Activated T-cell treated with anti-CD3 and anti-CD28 coated beads, Interleukin-2, amount 50 U/mL, for 72 hours (primary cell): ENCODE measurements at places on chromosomes 3 and 15. TPM values are rescaled to one million over a fixed set of nuclear protein-coding genes. Genes with fewer than 3 reads are reported as not detected.

The TAGLN3 gene
- 0.31 TPM for total RNA-seq

The CP gene
- not detected for total RNA-seq

The SERPINI2 gene
- total RNA-seq = not detected

The GABRB3 gene
- total RNA-seq = not detected

The CYFIP1 gene
- 13.5 TPM for total RNA-seq

The SLC9C1 gene
- not detected for total RNA-seq

The CHSY1 gene
- 26.4 TPM for total RNA-seq

The VWA5B2 gene
- total RNA-seq = 0.07 TPM

The EFCC1 gene
- 0.42 TPM for total RNA-seq

The GOLIM4 gene
- total RNA-seq = 5.8 TPM

DNA sequence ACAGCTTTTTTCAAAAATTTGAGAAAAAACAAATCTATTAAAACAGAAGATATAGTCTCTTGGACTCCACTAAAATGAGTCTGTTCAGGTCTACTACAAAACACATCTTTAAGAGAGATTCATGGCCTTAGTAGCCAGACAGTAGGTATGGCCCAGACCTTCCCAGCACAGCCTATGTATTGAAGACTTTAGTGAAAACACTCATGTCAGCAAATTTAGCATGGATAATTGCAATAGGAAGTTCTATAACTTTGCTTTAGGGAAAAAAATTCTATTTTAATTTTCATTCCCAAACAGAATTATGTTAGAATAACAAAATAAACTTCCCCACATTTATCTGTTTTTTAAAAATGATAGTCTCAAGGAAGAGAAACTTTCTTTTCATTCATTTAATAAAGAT, 976.6 kb downstream of the FHIT start:
- no peak overlapping the region for H3K4me3 ChIP-seq
- DNase-seq = no peak
- H3K36me3 ChIP-seq = no peaks in the 10 kb centered on the region
- no peak overlapping the region for H3K27ac ChIP-seq
- no peaks in the 10 kb centered on the region for H3K4me1 ChIP-seq

DNA sequence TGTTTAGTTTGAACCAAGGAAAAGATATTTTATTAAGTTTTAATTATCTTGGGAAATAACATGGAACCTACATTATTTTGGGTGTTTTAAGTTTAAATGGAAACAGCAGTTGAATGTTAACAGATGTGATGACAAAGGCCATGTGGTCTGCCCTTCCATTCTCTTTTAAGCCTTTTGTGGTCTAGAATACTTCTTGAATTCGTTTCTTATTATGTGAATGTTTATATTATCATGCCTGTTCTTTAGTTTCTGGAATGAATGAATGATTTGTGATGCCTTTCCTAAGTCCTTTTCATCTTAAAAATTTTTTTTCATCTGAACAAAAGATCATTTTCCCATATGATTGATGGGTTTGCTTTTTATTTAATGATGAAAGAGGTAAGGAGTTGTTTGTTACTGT, 44.6 kb downstream of the SNRK start:
- H3K36me3 ChIP-seq = peaks cover 13% of the 10 kb centered on the region
- no peak for DNase-seq
- H3K4me1 ChIP-seq = peaks cover 40% of the 10 kb centered on the region
- H3K27me3 ChIP-seq = no peaks in the 10 kb centered on the region

- H3K27ac ChIP-seq = no peak overlapping the region
- no peaks in the 10 kb centered on the region for H3K36me3 ChIP-seq
- DNase-seq = no peak
- no peaks in the 10 kb centered on the region for H3K27me3 ChIP-seq
- no peak overlapping the region for H3K4me3 ChIP-seq
Observed at GRCh38 chr3:42421818-42422796, 11.7 kb upstream of the LYZL4 start.

- no peak for DNase-seq
- peaks cover 17% of the 10 kb centered on the region for H3K4me1 ChIP-seq
- H3K4me3 ChIP-seq = peak overlapping the region; percentile 89
- peaks cover 6% of the 10 kb centered on the region for H3K27me3 ChIP-seq
- no peaks in the 10 kb centered on the region for H3K36me3 ChIP-seq
- H3K27ac ChIP-seq = no peak overlapping the region
Observed at GRCh38 chr3:51968170-51968775, 1.0 kb upstream of the PCBP4 start.

DNA sequence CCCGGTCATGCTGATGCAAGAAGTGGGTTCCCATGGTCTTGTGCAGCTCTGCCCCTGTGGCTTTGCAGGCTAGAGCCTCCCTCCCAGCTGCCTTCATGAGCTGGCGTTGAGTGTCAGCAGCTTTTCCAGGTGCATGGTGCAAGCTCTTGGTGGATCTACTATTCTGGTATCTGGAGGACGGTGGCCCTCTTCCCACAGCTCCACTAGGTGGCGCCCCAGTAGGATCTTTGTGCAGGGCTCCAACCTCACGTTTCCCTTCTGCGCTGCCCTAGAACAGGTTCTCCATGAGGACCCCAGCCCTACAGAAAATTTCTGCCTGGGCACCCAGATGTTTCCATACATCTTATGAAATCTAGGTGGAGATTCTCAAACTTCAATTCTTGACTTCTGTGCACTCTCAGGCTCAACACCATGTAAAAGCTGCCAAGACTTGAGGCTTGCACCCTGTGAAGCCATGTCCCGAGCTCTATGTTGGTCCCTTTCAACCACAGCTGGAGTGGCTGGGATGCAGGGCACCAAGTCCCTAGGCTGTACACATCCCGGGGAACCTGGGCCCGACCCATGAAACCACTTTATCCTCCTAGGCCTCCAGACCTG, 238.4 kb upstream of the MDFIC2 start:
- no peaks in the 10 kb centered on the region for H3K27me3 ChIP-seq
- peak; percentile 76 for DNase-seq
- peaks cover 5% of the 10 kb centered on the region for H3K36me3 ChIP-seq
- H3K4me3 ChIP-seq = no peak overlapping the region

DNA sequence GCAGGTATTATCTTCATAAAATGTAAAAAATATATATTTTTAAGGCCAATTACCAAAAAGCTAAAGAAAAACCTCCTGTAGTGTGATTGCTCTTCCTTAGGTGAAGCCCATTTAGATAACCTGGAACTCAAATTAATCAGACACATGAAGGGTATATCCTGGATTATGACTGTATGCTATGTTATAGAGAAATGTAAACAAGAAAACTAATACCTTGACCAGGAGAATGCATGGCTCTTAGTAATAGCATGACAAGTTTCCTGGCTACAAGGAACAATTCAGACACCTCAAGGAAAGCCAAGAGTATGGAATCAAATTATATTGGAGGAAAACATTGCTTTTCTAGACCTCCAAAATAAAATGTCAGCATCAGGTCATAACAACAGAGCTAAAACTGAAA, 14.0 kb upstream of the CFAP161 start:
- peaks cover 33% of the 10 kb centered on the region for H3K27me3 ChIP-seq
- H3K4me3 ChIP-seq = no peak overlapping the region
- H3K36me3 ChIP-seq = no peaks in the 10 kb centered on the region
- peaks cover 4% of the 10 kb centered on the region for H3K4me1 ChIP-seq

DNA sequence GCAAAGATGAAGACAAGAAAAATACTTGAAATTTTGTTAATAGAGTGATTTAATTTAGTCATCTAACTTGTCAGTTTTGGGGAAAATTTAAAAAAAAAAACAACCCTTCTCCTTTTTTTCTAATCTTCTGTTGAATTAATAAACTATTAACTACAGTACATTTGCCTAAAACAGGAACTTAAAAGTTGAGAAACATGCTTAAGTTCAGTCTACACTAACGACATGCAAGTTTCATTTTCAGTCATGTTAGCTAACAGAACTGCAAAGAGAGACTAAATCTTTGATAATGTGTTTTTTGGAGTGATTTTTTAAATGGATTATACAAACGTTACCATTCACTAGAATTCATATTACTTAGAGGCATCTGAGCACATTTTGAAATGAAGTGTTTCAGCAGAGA, 71.9 kb upstream of the MBNL1 start:
- peak overlapping the region; percentile 100 for H3K27ac ChIP-seq
- H3K27me3 ChIP-seq = no peaks in the 10 kb centered on the region
- no peak for DNase-seq

- no peak overlapping the region for H3K27ac ChIP-seq
- H3K4me3 ChIP-seq = no peak overlapping the region
- H3K36me3 ChIP-seq = no peaks in the 10 kb centered on the region
- no peaks in the 10 kb centered on the region for H3K27me3 ChIP-seq
- H3K4me1 ChIP-seq = no peaks in the 10 kb centered on the region
Observed at GRCh38 chr15:87849181-87849580, 407.4 kb downstream of the NTRK3 start.

GRCh38 chr3:126124148-126124868, 40.4 kb upstream of the SLC41A3 start:
- no peaks in the 10 kb centered on the region for H3K36me3 ChIP-seq
- no peak overlapping the region for H3K4me3 ChIP-seq
- no peak for DNase-seq
- H3K27me3 ChIP-seq = peaks cover 6% of the 10 kb centered on the region
- no peaks in the 10 kb centered on the region for H3K4me1 ChIP-seq
- no peak overlapping the region for H3K27ac ChIP-seq

- H3K27ac ChIP-seq = no peak overlapping the region
- H3K36me3 ChIP-seq = no peaks in the 10 kb centered on the region
- no peaks in the 10 kb centered on the region for H3K4me1 ChIP-seq
- H3K27me3 ChIP-seq = no peaks in the 10 kb centered on the region
- DNase-seq = no peak
Observed at GRCh38 chr3:153903430-153903829, 217.8 kb upstream of the ARHGEF26 start.

- H3K4me1 ChIP-seq = no peaks in the 10 kb centered on the region
- peaks cover 1% of the 10 kb centered on the region for H3K36me3 ChIP-seq
- H3K27ac ChIP-seq = no peak overlapping the region
- DNase-seq = no peak
- H3K27me3 ChIP-seq = peaks cover 6% of the 10 kb centered on the region
- H3K4me3 ChIP-seq = no peak overlapping the region
Observed at GRCh38 chr3:8069471-8069870, 432.2 kb upstream of the LMCD1 start.

GRCh38 chr3:42683875-42684598, 1.3 kb upstream of the KLHL40 start:
- H3K36me3 ChIP-seq = peaks cover 4% of the 10 kb centered on the region
- H3K27ac ChIP-seq = no peak overlapping the region
- H3K4me3 ChIP-seq = no peak overlapping the region
- DNase-seq = peak; percentile 52
- peaks cover 44% of the 10 kb centered on the region for H3K27me3 ChIP-seq

- no peaks in the 10 kb centered on the region for H3K36me3 ChIP-seq
- no peak overlapping the region for H3K27ac ChIP-seq
Observed at GRCh38 chr15:62913246-62913645, 129.3 kb upstream of the TPM1 start.

DNA sequence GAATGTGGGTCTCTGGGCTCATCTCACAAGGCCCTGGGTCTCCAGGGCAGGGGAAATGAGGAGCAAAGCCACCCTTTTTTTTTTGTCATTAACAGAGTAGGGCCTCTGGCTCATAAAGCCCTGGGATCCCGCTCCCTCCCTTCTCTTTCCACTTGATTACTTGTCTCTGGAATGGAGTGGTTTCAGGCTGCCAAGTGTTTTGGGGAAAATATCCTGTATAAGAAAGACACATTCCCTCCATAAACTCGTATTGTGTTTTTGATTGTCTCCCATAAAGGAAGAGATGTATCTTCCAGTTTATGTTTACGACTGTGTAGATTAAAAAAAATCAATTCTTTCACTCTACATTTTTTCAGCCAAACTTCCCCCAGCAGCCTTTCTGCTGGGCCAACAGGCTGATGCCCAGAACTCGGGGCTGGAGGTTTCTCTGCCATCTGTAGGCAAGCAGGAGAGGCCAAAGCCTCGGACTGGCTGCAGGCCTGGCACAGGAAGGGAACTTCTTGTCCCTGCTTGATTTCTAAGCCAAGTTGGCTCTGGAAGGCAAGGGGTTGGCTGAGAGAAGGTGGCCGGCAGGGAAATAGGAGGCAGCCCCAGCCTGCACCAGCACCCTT, 49.4 kb upstream of the INSYN1 start:
- no peak overlapping the region for H3K4me3 ChIP-seq
- no peak overlapping the region for H3K27ac ChIP-seq
- no peaks in the 10 kb centered on the region for H3K4me1 ChIP-seq

DNA sequence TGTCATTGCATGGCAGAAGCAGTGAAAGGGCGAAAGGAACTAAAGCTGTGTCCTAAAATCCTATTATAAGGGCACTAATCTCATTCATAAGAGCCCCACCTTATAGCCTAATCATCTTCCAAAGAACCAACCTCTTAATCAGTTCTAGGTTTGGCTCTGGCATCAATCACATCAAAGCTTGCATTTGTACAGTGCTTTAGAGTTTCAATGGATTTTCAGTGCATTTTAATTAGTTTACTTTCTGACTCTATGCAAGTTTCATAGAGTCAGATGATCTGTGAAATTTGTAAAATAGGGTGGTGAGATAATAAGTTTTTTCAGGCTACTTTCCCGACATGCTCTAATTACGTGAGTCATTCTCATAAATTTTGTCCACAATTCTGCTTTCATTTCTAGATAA, 341.1 kb downstream of the DIPK2A start:
- H3K27ac ChIP-seq = no peak overlapping the region
- no peak overlapping the region for H3K4me3 ChIP-seq
- no peaks in the 10 kb centered on the region for H3K4me1 ChIP-seq
- H3K27me3 ChIP-seq = peaks cover 26% of the 10 kb centered on the region

DNA sequence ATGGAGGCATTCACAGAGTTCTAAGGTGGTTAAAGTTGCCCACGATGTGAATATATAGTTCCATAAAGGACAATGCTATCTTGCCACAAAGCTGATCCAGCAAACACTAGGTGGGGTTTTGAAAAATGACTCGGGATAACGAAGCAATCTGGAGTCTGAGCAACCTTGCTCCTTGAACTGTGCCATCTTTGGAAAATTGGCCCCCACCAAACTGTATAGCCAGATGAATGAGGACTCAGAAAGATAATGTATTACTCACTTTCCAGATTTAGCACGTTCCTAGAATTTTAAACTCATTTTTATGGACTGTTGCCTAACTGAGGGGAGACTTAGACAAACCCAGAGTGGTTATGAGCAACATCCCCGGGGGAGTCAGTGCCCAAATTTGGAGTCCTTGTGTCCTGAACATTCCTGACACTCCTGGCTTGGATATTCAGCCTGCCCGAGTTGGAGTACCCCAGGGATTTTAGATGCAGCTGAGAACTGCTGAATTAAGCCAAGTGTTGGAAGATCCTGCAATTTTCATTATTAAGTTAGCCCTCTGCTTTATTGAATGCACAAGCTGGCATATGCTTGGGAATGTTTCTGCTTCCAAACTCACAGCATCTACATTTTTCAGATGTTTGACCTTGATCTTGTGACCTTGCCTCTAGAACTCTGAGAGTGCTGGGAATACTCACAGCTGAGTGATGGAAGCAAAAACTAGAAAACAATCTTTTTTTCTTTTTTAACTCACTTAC, 8.8 kb upstream of the MAGI1 start:
- DNase-seq = no peak
- no peak overlapping the region for H3K4me3 ChIP-seq
- H3K36me3 ChIP-seq = no peaks in the 10 kb centered on the region

GRCh38 chr3:182149594-182149993, 437.9 kb downstream of the SOX2 start:
- no peak overlapping the region for H3K4me3 ChIP-seq
- H3K36me3 ChIP-seq = no peaks in the 10 kb centered on the region
- no peaks in the 10 kb centered on the region for H3K4me1 ChIP-seq
- H3K27ac ChIP-seq = no peak overlapping the region
- H3K27me3 ChIP-seq = no peaks in the 10 kb centered on the region

GRCh38 chr15:73752806-73753193, 351 bp downstream of the INSYN1 start:
- H3K27me3 ChIP-seq = peaks cover 42% of the 10 kb centered on the region
- DNase-seq = no peak
- no peaks in the 10 kb centered on the region for H3K4me1 ChIP-seq
- H3K36me3 ChIP-seq = no peaks in the 10 kb centered on the region
- no peak overlapping the region for H3K4me3 ChIP-seq
